ENCODE measurements at places on chromosomes 13 and 19.

DNA sequence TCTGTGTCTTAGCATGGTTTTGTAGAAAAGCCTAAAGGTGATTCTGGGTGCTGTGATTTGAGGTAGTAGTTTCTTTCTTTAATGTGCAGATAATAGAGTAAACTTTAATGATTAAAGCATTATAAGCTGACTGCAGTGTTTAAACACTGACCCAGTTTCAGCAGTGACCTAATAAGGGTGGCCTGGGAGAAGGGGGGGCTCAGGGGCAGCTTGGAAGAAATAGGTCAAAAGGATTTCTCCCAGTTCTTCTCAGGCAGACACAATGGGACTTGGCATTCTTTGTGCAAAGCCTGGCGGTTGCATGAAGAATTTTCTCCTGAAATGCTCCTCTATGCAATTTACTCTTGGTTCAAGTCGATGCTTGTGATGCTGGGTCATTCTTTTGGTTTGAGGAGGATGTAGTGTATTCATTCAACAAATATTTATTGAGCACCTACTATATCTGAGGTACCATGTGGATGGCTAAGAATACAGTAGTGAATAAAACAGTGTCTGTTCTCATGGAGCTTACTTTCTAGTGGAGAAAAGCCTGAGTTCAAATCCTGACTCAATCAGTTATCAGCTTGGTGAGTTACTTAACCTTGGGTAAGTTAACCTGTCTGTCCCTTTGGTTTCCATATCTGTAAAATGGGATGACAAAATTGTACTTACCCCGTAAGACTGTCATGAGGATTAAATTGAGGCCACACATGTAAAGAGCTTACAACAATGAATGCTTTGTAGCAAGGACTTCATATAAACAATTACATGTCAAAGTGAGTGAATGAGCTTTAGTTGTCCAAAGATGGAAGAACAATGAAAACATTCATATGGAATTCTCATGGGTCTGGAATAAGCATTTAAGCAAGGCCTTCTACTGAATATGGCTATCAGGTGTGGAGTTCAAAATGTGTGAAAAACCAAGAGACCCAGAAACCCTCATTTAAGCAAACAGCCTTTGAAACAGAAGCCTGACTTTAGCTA, 210.2 kb downstream of the KCNRG start:
- DNase-seq = no peak

DNA sequence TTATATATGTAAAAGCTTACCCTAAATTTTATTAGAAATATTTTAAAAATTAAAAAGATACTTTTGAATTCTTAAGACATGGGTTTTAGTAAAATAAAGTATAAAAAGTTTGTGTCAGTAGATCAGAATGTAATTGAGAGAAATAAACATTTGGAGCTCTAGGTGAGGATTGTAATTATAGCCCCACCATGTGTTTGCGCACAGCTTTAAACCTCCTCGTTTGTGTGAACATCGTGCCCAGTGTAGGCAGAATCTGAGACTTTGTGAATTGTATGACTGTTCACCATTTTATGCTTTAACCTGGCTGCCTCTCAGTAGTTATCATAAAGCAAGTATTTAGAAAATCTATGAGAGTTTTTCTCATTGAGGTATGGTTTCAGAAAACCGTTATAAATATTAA, 29.1 kb downstream of the CUL4A start:
- no peak for DNase-seq

GRCh38 chr13:87671031-87671752, at the start of gene SLITRK5:
SLITRK5 (plus strand) TSS chr13:87671371; CDS start chr13:87675389, 4,018 bp downstream.
- peak; percentile 12 for DNase-seq

DNA sequence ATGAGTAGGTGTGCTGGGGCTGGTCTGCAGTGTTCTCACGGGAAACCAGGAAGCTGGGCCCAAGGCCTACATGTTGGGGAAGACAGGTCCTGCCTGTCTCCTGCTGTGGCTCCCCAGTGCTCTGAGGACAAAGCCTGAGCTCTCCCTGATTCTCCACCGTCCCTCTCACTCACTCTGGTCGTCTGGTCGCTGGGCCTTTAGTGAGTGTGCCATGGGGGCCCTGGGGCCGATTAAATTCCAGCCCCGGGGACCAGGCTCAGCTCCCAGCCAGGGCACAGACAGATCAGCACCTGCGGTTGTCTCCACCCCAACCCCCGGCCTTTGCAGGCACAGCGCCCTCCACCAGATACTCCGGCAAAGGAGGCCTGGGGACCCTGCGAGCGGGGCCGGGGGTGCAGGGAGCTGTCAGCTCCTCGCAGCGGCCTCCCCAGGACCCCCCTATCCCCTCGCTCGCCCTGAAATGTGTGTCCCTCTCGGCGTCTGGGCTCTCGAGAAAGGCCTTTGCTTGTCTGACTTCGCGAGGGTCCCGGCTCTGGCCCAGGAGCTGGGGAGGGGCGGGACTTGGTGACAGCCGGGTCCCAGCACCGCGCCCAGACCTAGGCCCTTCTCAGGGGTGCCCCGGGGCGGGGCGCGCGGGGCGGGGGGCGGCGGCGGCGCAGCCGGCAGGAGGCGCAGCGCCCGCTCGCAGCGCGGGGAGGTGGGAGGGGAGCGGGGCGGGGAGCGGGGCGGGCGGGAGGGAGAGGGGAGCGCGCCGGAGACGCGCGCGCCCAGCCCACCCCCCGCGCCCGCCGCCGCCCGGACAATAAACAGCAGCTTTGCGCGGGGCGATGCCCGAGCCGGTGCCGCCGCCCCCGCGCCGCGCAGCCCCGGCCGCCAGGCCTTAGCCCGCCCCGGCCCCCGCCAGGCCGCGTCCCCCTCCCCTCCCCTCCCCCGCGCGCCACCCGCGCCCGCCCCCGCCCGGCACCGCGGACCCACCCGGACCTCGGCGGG, at the start of gene PALM:
PALM (plus strand) TSS at position 782 of the 990 bp plus-strand sequence. CDS start 212 bp downstream, outside the sequence.
- no peak for DNase-seq

- no peak for DNase-seq
These were observed 108.1 kb upstream of the GJB6 start for GRCh38 chr13:20340136-20340758.

DNA sequence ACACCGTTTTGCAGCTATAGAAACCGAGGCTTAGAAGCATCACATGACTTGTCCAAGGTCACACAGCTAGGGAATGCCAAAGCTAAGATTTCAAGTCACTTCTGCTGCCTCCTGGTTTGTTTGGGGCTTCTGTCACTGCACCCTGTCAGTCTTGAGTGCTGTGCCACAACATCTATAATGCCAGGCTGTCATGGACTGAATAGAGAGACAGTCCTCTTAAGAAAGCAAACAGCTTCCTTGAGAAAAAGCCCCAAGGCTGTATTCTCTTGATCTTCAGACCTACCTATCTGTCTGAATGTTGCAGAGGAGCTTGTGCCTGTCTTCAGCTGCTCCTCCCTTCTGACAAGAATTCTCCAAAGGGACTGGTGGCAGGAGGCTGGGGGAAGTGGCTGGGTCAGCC, 81.6 kb downstream of the OLFM4 start:
- no peak for DNase-seq

- no peak for DNase-seq
These were observed 8.7 kb downstream of the CD177 start for GRCh38 chr19:43362179-43362578.

DNA sequence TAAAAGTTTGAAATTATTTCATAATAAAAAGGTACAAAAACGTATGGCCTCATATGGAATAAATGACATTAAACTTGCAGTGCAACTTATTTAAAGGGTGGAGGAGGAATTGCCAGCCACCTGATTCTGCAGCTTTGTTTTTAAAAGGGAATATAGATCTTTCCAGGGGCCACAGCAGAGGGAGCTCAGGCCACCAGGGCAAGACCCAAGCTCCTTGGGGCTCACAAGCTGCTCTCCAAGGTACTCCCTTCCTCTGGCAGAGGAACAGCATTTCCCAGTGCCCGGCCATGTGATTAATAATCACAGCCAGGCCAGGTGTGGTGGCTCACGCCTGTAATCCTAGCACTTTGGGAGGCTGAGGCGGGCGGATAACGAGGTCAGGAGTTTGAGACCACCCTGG, 6.2 kb downstream of the ACOD1 start:
- DNase-seq = no peak

DNA sequence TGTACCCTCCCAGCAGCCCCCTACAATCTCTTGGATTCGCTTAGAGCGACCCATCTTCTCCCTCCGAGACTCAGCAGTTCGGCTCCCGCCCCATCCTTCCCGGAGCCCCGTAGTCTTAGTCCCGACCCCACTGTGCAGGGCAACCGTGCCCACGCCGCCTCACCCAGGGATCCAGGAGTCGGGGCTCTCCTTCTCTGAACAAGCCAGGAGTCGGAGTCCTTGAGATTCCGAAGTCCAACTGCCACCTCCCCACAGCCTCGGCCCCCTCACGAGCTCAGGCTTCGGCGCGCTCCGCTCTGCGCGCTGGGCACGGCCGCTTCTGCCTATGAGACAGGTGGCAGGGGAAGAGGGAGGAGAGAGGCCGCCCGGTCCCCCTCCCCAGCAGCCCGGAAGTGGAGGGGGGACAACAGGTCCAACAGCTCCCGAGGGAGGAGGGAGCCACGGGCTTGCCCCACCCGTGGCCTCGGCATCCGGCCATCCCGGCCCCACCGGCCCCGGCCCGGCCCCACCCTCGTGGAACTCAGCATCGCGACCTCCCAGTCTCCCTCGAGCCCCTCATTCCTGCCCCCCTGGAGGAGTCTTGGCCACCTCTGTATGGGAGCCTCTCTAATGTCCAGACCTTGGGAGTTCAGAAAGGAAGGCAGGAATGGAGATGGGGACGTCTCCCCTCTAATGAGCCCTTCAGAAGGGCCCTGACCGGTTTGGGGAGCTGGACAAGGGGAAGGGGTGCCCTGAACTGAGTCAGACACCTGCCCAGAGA, at the start of gene PHLDB3:
PHLDB3 (minus strand) TSS at position 321 of the 760 bp plus-strand sequence. CDS start 628 bp downstream, outside the sequence.
- peak; percentile 48 for DNase-seq

- no peak for DNase-seq
These were observed 31.4 kb downstream of the PPP5C start for GRCh38 chr19:46378268-46378667.

- DNase-seq = no peak
These were observed 11.0 kb upstream of the DOCK6 start for GRCh38 chr19:11273296-11273695.

DNA sequence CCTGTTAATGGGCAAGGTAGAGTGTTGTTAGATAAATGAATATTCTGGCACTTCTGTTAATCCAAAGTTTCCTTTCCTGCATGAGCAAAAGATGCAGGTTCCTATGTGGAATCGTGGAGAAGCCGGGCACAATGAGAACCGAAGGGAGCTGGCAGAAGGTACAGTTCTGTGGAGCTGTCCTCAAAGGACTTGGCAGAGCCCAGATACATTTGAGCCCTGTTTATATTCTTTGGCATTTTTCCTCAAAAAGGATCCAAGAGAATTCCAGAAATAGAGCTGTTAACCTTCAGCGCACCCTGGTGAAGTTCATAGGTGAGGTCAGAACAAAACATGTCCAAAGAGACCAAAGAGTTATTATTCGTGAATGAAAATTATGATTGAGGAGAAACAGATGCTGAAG, 4.0 kb upstream of the DLEU7 start:
- no peak for DNase-seq

DNA sequence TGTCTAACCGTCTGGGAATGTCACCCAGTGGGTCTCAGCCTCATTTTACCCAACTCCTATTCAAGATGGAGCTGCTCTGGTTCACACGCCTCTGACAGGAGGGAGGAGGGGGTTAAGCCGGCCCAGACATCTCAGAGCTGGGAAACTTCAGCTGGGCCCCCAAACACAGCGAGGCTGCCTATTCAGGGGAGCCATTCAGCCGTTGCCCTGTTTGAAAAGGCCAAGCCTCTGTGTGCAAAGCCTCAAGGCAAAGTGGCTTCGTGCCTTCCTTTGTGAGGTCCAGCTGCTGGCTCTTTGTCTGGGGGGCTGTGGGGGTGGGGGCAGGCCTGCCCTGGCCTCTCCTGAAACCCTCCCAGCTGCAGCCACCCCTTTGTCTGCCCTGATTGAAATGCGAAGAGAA, 147.4 kb downstream of the PTPRS start:
- no peak for DNase-seq

GRCh38 chr19:7355151-7355820, 6.5 kb downstream of the ARHGEF18 start:
- DNase-seq = no peak

DNA sequence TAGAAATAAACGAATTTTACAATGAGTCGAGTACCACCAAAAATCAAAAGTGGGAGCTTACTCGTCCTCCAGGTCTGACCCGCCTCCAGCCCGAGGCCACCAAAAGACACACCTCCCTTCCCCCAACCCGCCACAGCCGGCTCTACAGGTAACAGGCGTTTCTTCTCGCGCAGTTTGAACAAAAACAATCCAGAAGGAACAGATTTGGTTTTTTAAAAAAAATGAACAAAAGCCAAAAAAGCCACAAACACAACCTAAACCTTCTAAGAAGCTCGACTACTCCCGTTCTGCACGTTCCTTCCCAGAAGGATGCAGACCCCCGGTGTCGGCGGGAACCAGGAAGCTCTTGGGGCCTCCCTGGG, 671 bp downstream of the ZDHHC20 start:
- DNase-seq = peak; percentile 27

- peak; percentile 38 for DNase-seq
These were observed 7.4 kb upstream of the FCGBP start for GRCh38 chr19:39941615-39942365.

DNA sequence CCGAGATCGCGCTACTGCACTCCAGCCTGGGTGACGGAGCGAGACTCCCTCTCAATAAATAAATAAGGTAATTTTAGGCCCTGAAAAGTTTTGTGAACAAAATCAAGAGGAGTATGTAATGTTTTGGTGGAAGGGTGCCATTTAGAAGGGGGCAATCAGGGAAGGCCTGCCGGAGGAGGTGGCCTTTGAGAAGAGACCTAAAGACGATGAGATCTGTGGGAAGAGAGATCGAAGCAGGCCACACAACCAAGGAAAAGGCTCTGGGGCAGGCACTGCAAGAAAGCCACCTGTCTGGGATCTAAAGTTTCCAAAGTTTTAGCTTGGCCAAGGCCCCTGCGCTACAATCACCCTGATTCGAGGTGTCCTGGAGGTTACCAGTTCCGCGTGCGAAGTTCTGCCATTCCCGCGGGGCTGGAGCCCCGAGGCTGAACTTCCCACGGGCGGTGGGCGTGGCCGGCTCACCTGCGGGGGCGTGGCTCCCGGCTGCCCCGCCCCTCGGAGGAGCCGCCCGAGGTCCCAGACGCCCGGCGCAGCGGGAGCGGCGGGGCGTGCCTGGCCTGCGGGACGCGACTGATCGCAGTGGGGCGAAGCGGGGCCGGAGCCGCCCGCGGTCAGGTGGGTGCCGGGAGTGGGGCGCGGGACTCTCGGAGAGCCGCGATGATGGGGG, at the start of gene KLC3:
KLC3 (plus strand) TSS at position 519 of the 667 bp plus-strand sequence. CDS start 4,792 bp downstream, outside the sequence.
- peak; percentile 37 for DNase-seq

GRCh38 chr13:49869519-49869918, 66.6 kb downstream of the SPRYD7 start:
- DNase-seq = no peak

- no peak for DNase-seq
These were observed 62.3 kb downstream of the ITGBL1 start for GRCh38 chr13:101514695-101515275.

- no peak for DNase-seq
These were observed 9.9 kb downstream of the SHKBP1 start for GRCh38 chr19:40586611-40587010.
